ENCODE measurements at places on chromosomes 2 and 18.

DNA sequence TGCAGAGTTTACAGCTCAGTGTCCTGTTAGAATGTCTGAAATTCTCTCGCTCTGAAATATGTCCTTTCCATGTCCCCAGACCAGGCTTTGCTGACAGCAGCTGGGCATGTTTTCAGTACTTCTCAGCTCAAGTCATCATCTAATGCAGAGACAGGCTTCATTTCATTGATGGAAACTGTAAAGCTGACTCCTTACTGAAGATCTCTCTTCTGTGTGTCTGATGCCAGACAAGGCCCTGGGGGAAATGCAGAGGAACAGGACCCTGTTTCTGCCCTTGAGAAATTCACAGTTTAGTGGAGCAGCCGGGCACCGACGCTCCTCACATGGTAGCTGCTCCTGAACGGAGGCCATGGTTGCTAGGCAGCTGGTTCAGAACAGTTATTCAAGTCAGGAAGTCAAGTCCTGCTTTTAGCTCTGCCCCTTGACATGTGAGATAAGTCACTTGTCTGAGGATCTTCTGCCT is 24.6 kb upstream of the FZD7 start:
- DNase-seq: no peak

- DNase-seq: no peak
Measured at GRCh38 chr2:66555501-66556324, 120.8 kb downstream of the MEIS1 start.

GRCh38 chr2:53576166-53576565 is 191.4 kb upstream of the CHAC2 start:
- DNase-seq: no peak

DNA sequence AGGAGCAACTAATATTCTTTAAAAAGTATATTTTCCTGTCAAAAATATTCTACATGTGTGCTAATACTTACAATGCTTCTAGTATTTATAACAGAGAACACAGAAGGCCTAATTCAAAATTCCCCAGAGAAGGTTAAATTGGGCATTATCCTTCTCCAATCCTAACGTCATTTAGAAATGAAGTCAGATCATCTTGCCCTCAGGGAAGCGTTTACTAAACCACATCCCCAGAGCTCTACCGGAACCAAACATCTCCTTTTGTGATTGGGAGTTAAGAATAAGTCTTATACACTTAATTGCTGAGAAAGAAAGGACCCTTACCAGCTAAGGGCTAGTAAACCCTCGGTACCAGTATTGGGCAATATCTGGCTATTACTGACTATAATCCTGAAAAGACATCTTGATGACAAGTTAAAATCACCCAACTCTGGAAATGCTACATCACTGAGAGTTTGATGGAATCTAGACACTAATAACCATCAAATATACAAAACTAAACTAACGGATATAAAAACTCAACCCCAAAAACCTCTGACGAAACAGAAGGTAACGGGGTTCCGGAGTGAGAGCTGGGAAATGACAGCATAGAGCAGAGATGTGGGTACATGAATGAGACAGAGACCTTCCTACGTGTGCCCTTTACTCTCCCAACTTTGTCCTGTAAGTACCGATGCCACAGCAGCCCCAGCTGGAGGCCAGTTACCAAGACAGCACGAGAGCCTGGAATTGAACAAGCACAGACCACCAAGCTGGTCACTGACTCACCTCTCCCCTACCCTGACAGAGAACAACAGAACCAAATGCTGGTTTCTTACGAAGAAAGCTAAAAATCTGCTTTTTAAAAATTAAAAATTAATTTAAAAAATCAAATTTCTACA is 35.0 kb downstream of the WDSUB1 start:
- DNase-seq: no peak

- DNase-seq: no peak
Measured at GRCh38 chr2:175744000-175744399, 258.1 kb downstream of the LNPK start.

DNA sequence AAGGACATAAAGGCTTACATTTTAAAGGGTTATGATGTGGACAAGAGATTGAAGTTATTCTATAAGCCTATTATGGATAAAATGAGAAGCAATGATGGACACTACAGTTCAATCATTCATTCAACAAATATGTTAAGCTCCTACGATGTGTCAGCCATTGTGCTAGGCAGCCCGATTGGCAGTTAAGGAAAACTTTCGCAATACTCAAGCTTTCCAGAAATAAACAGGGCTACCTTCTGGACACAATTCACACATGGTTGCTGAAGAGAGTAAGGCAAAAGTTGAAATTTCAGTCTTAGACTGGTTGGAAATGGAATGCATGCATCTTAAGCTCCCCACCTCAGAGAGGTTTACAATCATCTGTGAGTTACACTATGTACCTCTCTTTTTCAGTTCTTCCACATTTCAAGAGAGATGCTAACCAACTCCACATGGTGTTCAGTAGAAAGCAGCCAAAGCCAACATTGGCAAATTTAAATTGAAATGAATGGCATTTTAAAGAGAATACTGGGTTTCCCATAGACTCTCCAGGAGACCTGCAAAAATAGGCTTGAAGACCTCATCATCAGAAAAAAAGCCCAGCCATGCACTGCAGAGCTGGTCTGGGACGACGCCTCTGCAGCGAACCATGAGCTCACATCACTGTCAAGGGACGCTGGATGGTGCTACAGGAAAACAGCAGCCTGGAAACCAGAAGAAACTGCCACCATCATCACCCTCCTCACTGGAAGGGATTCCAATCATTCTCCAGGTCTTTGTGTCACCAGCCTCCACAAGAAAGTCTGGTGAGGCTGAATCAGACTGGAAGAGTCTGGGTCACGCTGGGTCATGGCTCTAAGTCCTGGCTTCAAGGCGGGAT is 276.3 kb downstream of the AFF3 start:
- DNase-seq: no peak

- DNase-seq: no peak
Measured at GRCh38 chr2:74597410-74597809, 42.9 kb downstream of the DOK1 start.

- DNase-seq: peak; percentile 70
Measured at GRCh38 chr2:98569197-98569793, 39.0 kb downstream of the COA5 start.

DNA sequence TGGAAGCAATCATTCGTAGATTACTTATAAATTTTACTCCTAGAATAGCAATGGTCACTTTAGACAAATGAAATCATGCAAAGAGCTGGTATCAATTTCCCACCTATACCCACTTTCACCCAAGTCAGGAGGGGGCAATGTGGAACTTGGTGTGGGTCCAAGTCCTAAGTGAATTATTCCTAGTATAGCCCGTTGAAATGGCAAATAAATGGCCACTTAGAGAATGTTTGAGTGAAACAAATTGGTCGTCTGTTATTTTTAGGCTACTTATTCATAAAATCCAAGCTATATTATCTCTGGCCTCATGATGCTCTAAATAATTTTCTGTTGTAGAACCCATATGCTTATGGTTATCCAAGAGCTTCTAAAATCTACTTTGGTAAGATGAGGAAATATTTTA is 98.1 kb downstream of the MYO3B start:
- DNase-seq: no peak

DNA sequence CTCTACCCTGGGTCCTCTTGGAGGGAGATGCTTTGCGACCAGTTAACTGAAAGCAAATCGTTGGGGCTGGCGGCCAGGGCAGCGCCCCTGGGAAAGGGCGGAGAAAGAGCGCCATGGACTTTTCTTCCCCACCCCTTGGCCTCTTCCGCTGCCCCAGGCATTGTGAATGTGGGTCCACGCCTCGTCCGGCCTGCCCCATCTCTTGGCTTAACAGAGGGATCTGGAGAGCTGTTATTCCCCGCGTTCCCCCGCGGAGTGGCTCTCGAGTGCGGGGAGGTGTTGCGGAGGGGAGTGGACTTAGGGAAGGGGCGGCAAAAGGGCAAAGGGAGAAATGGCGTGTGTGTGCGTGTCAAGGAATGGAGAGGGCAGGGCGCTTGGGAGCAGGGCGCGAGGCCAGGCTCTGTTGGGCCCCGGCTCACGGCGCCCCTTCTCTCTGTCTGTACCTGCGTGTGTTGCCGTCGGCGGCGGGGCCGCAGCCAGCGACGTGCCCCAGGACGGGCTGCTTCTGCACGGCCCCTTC is 6.6 kb downstream of the EMX1 start:
- no peak for DNase-seq

- no peak for DNase-seq
Measured at GRCh38 chr18:24986666-24987302, 365.2 kb downstream of the ZNF521 start.

DNA sequence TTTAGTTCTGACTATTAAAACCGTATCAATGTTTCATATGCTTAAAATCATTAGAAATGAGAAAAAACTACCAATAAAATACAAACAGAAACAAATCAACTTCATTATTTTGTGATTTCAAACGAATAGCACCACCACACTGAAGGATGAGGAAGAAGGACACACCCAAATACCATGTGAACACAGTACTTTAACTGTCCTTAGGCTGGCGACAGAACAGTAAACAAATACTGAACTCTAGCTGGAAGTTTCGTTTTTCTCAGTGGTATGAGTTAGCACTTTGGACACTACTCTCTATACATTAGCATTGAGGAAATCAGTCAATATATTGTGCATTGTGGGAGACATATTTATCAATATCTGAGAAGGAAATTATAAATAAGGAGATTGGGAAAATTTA is 202.4 kb upstream of the AGAP1 start:
- no peak for DNase-seq
